NCI-H2107 (cell line): ENCODE measurements at places on chromosomes 6 and 20.

GRCh38 chr6:161013695-161014094, 22.1 kb downstream of the MAP3K4 start:
- no peak for DNase-seq

GRCh38 chr20:17786221-17786718, 86.5 kb downstream of the BANF2 start:
- no peak for DNase-seq

DNA sequence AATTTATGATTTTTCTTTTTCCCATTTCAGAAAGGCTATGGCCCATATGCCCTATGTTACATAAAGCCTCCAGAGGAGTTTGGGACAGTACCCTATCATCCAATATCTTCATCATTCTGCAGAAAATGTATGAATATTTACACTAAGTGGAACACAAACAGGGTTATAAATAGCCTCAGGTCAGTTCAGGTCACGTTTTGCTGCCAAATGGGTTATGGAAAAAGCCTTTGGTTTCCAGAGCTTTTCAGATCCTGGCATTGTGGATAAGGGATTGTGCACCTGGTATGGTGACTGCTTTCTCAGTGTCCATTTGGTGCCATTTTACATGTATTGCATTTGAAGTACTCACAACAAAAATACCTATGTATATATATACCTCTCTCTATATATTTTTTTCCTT, 29.4 kb downstream of the UTRN start:
- DNase-seq, result no peak

- no peak for DNase-seq
Measured at GRCh38 chr6:100258752-100259151, 206.0 kb downstream of the SIM1 start.

GRCh38 chr6:152969688-152970418, 13.0 kb downstream of the FBXO5 start:
- no peak for DNase-seq

DNA sequence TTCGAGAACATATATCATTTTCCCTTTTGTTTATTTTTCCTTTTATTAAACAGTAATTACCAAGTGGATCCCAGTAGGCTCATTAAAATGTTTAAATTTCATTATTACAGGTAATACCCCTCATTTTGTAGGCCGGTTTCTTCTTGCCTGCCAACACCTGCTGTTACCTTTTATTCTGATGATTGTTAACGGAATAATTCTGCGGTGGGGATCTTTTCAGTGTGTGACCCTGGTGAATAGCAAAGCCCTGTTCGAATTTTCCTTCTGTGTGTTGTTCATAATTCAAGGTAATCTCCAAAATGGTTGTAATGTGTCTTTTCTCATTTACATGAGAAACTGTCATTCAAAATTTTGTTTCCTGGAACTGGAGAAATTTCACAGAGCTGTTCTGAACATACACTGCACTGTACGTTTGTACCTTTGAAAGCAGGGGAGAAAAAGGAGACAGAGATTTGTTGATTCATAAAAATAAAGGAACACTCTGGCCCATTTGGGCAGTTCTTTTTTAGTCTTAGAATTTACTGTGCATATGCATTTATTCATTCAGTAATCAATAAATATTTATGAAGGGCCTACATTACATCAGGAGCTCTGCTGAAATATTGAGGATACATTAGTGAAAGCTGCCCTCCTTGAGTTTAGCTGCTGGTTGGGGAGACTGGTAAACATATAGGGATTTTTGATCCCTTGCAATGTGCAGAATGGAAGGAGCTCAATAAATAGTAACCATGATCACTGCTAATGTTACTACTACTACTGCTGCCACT, 502.0 kb downstream of the QKI start:
- no peak for DNase-seq

DNA sequence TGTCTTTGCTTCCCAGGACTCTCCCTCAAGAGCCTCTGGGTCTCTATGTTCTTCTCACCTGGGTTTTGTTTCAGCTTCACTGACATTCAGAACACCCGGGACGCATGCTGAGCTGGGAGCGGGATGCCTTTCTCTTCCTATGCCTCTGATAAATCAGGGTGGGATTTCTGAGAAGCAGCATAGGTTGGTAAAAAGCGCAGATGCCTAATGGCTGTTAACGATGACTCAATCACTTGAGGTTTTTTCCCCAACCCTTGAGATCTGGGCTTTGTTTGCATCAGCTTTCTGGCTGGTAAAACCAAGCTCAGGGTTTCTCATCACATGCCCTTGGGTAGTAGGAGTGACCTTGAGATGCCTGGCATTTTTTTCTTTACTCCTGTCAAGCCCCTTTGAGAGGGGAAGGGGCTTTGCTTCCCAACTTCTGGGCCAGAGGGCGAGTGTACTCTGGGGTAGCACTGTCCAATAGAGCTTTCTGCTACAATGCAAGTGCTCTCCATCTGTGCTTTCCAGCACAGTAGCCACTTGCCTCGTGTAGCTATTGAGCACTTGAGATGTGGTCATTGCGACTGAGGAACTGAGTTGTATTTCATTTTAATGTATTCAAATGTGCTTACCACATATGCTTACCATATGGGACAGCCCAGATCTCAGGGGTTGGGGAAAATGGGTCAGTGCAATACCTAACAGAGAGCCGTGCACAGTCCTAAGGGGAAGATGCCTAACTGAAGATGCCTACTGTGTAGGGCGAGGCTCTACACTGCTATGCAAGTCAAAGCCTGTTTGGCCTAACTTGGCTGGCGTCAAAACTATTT, 69.1 kb downstream of the PPP1R14C start:
- DNase-seq, result no peak

DNA sequence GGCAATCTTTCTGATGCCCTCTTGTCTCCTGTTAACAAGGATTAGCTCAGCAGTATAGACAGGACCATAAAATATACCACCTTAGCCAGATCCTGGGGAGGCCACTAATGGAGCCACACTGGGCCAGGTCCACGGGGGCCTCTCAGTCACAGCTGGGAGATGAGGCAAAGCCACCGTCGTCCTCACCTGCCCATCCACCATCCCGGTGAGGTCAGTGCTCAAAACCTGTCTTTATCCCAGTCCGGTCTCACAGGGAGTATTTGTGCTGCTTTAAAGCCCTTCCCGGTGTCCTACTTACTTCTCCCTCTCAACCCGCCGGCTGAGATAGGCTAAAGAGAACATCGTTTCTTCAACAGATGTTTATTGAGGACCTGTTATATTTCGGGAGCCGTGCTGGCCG, 104.3 kb downstream of the EDN3 start:
- no peak for DNase-seq

- DNase-seq, result no peak
Measured at GRCh38 chr20:47355489-47356219, 845 bp downstream of the ZMYND8 start.

GRCh38 chr6:97842521-97842920, 559.5 kb upstream of the MMS22L start:
- no peak for DNase-seq

- DNase-seq, result no peak
Measured at GRCh38 chr6:29510202-29510601, 22.4 kb upstream of the MAS1L start.

GRCh38 chr6:7496266-7496875, 45.1 kb upstream of the DSP start:
- DNase-seq, result no peak
